ENCODE measurements at places on chromosomes 7 and 10.
A peak's percentile ranks its signal among the peaks of the same experiment; 100 is the strongest.

DNA sequence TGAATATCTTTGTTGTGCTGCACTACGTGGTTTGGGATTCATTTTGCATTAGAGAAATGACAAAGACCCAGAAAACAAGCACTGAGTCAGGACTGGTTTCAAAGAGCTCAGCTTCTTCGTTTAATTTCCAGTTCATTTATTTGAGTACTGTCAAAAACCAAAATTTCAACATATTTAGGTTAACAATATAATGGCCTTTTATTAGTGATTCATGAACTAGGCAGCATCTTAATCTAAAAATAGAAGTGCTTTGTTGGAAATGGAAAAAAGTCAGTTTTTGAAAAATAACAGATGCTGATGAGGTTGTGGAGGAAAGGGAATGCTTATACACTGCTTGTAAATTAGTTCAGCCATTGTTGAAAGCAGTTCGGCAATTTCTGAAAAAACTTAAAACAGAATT is 856.4 kb downstream of the LRMDA start:
- no peak overlapping the region for H3K27ac ChIP-seq
- no peak for DNase-seq
- H3K36me3 ChIP-seq, result no peaks in the 10 kb centered on the region

DNA sequence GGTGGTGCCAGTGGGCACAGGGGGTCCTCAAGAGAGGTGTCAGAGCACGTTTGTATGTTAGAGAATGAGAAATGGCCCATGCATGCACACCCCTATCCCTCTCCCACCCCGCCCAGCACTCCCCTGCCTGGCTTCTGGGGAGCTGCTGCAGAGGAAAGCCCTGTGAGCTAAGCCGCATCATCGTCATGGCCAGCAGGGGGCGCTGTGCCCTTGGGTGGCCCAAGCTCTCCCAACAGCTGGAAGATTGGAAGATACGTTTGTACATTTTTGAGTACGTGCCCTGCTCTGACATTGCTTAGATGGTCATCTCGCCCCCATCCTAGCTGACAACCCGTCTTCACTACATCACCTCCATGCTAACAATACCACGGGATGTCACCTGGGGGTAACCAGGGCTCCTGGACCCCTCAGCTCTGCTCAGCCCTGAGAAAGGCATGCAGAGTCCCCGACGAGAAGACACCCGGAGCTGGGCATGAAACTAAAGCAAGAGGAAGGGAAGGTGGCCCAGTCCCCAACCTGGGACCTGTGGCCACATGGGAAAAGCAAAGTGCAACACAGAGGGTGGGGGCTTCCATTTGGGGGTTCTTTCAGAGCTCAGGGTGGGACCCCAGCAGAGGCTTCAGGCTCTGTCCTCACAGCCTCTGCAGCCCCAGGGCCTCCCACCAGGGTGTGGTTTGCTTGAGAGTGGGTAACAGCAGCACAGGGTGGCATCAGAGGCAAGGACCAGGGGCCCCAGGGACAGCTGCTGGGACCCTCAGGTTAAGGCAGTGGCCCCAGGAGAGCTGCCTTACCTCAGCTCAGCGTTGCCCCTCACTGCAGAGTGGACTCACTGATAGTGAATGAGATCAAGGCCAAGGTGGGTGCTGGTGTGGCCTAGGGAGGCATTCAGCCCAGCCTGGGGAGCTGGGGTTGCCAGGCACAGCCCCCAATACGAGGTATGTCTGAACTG is 136.6 kb downstream of the PTPN20 start:
- no peak overlapping the region for H3K4me3 ChIP-seq
- peak overlapping the region; percentile 28 for H3K27ac ChIP-seq
- no peaks in the 10 kb centered on the region for H3K36me3 ChIP-seq
- peaks cover 37% of the 10 kb centered on the region for H3K4me1 ChIP-seq
- no peak for DNase-seq

GRCh38 chr7:28093623-28094232 is 86.9 kb downstream of the JAZF1 start:
- no peak for DNase-seq
- H3K27ac ChIP-seq, result no peak overlapping the region
- H3K27me3 ChIP-seq, result no peaks in the 10 kb centered on the region
- H3K4me3 ChIP-seq, result no peak overlapping the region

GRCh38 chr7:23450518-23450917 is 19.8 kb downstream of the IGF2BP3 start:
- no peak overlapping the region for H3K27ac ChIP-seq
- H3K4me1 ChIP-seq, result no peaks in the 10 kb centered on the region

GRCh38 chr10:33524966-33525365 is 190.5 kb upstream of the NRP1 start:
- H3K4me1 ChIP-seq, result peaks cover 30% of the 10 kb centered on the region
- H3K4me3 ChIP-seq, result no peak overlapping the region
- H3K27me3 ChIP-seq, result no peaks in the 10 kb centered on the region

DNA sequence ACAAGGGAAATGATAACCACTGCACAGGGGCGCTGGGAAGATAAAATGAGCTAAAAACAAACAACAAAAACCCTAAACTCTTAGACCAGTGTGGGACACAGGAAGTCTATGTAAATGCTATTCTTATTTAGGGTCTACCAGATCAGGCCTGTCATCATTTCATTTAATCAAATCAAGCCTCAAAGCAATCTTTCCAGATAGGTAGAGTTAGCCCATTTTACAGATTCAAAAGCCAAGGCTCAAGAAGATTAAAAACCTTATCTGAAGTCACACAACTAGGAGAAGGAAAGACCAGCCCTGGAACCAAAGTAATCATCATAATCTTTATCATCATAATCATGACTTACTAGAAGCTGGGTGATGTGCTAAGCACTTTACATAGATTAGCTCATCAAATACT is 4.7 kb downstream of the NOD1 start:
- H3K4me1 ChIP-seq, result peaks cover 51% of the 10 kb centered on the region
- no peak overlapping the region for H3K4me3 ChIP-seq
- DNase-seq, result no peak

GRCh38 chr10:11886138-11886474 is 63.0 kb downstream of the PROSER2 start:
- H3K4me3 ChIP-seq, result no peak overlapping the region
- H3K27ac ChIP-seq, result no peak overlapping the region
- no peaks in the 10 kb centered on the region for H3K27me3 ChIP-seq
- H3K36me3 ChIP-seq, result no peaks in the 10 kb centered on the region
- DNase-seq, result no peak

- no peak overlapping the region for H3K27ac ChIP-seq
- DNase-seq, result no peak
- H3K27me3 ChIP-seq, result no peaks in the 10 kb centered on the region
- no peaks in the 10 kb centered on the region for H3K36me3 ChIP-seq
- peak overlapping the region; percentile 53 for H3K4me3 ChIP-seq
- H3K4me1 ChIP-seq, result no peaks in the 10 kb centered on the region
These were observed 108.5 kb downstream of the HBP1 start for GRCh38 chr7:107277331-107277730.

Data from thoracic aorta (tissue), 2 donors.